ELR (cell line): ENCODE measurements at places on chromosomes 7 and 10.

DNA sequence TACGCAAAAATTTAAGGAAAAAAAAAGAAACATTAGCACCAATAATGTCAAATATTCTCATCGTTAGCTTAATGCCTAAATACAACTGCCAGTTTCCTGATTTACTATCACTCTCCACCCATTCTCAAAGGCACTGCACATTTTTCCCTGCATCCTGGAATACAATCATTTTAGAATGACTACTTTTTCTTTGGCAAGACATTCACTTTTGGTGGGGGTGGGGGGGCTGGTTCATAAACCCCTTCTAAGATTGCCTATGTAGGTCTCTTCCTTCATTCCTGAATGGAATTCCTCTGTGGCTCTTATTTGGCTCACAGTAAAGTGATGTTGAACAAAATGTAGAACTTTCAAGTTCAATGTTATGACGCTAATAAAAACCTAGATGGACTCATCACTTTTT is 74.3 kb downstream of the RNLS start:
- DNase-seq, result no peak

- DNase-seq, result no peak
Measured at GRCh38 chr10:111646021-111646420, 537.5 kb downstream of the GPAM start.

- no peak for DNase-seq
Measured at GRCh38 chr10:125096371-125096770, 64.0 kb downstream of the CTBP2 start.

- DNase-seq, result peak; percentile 25
Measured at GRCh38 chr7:130940907-130941306, 206.9 kb upstream of the KLF14 start.

DNA sequence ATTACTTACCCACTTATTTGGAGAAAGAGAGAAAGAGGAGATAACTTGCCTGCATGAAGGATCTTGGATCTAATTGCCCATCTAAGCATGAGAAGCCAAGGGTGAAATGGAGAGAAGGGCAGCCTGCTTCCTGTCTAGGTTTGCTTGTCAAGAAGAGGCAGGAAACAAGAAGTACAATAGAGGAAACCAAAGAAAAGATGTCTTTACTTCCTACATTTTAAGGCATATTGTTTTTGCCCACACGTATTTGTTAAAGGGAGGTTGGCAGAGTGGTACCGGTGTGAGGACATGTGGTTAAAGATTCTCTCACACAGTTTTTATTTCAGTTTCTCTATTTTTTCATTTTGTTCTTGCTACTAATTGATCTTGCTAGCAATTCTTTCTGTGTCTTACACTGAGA is 6.0 kb upstream of the TAS2R38 start:
- no peak for DNase-seq

DNA sequence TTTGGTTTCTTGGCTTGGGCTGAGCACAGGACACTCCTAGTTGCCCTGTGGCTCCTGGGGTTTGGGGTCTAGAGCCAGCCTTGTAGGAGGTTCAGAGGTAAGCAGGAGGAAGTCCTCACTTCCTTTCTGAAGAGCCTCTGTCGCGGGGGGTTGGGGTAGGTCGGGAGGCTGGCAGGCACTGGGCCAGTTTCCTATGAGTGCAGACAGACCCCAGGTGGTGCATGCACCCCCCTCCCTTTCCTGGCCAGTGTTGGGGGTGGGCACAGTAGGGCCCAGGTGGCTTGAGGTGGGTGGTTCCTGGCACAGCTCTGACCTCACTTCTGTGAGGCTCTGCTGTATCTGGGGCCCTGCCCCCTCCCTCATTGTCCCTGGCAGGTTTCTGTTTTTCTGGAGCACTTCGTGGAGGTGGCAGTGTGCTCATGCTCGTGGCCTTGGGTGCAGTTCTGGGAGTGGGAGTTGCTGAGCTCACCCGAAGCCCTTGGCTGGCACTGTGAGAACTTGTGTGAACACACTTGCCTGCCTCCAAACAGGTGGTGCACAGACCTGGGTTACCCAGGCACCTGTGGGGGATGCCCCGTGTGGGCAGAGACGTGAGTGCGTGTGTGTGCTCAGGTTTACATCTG is 1.8 kb downstream of the PALD1 start:
- no peak for DNase-seq

- no peak for DNase-seq
Measured at GRCh38 chr10:85284778-85285770, 956.7 kb downstream of the CCSER2 start.

- DNase-seq, result no peak
Measured at GRCh38 chr10:21368022-21368582, 157.4 kb downstream of the SKIDA1 start.

DNA sequence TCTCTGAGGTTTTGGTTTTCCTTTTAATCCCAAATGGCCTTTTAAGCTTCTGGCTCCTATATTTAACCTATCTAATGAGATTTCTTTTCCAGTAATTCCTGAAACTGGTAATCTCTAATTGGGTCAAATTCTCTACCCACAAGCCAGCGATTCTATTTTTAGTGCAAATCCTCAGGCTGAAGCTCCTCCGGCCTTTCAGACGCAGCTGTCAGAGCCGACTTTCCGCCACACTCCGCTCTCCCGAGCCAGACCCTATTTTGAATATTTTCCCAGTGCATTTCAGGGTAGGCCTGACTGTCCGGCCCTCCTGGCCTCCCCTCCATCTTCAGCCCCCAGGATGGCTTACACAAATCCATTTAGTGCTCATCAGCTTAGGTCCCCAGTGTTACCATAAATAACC is 9.7 kb upstream of the ADCY1 start:
- DNase-seq, result no peak

DNA sequence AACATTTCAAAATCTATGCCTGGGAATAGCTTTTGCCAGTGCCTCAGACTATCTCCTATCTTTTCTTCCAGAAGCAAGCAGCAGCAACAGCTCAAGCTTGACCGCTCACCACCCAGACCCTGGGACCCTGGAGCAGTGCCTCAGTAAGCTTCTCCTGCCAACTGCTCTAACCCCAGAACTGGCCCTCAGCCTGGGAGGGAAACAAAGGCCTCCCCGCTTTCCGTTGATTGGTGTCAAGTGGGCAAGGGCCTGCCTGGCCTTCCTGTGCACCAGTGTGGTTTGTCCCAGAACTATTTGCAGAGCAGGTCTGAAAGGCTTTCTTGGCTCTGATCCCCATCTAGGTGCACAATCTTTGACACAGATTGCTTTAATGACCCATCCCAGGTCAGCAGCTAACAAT is 3.3 kb upstream of the ATP6V0A4 start:
- no peak for DNase-seq

GRCh38 chr7:50982626-50983025 is 199.9 kb upstream of the GRB10 start:
- no peak for DNase-seq
